Activated CD8-positive, alpha-beta memory T cell treated with anti-CD3 and anti-CD28 coated beads, Interleukin-2, amount 50 U/mL, for 48 hours (primary cell): ENCODE measurements at places on chromosomes 3 and 15.
A peak's percentile ranks its signal among the peaks of the same experiment; 100 is the strongest.

- no peak for DNase-seq
Observed at GRCh38 chr15:31448635-31448979, 122.0 kb downstream of the KLF13 start.

GRCh38 chr3:38834110-38834509 lies 18.1 kb upstream of the SCN10A start:
- DNase-seq, result peak; percentile 66

DNA sequence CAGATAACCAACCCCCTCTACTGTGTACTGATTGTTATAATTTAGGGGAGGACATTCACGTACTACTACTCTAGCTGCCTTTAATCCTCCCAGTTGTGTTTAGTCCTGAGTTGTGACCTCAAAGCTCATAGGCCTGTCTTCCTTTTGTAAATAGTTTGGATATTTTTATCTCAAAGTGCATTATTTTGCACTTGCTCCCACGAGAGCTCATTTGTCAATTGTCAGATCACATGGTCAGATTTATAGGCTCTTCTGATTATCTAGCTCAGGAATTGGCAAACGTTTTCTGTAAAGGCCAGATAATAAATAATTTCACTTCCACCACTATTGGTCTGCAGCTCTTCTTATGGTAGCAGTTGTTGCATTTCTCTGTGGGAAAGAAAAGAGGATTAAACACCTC lies 14.4 kb upstream of the SLC30A4 start:
- DNase-seq, result no peak

DNA sequence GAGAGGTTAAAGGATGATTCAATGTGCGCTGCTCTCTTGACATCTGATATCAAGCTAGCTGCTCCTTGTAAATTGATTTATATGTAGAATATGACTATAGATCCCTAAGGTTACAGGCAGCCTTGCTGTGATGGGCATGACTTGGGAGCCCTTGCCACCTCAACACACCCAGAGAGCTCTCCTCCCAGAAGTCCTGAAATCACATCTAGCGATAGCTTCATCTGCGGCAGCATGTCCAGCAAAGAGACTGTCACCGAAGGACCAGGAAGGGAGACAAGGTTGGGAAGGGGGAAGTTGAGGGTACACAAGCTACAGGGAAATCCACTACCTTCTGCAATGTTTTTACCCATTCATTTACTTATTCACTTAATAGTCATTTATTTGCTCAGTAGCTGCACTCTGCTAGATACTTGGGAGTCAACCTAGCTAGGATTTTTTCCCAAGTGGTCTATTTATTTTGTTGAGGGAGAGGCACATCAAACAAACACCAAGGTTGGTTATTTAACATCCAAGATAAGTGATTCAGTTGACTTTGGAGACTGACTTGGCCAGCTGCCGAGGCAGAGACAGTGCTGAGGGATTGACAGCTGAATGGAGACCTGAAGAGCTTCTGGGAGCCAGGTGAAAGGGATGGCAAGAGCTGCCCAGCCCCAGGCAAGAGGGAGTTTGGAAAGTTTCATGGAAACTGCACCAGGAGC lies 205.8 kb upstream of the IL12A start:
- no peak for DNase-seq

DNA sequence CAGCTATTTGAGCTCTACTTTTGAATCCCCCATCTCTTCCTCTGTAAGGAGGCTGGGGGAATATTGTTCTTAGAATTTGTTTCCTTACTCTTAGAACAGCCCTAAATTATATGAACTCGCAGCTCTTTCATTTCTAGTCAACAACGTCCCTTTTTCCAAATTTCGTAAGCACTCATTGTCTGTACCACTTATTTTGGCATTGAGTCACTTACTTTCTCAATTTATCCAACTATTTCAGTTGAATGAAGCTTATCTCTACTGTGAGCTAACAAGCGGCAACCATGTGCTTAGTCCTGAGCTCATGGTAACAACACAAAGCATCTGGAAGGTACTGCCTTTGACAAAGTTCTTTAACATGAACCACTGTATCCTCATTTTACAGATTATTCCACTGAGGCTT lies 191.1 kb downstream of the GREM1 start:
- DNase-seq, result no peak
